Stomach (tissue), 19 donors: ENCODE measurements at places on chromosomes 2 and 18. TPM values are rescaled to one million over a fixed set of nuclear protein-coding genes. Genes with fewer than 3 reads are reported as not detected.
A peak's percentile ranks its signal among the peaks of the same experiment; 100 is the strongest.

DNA sequence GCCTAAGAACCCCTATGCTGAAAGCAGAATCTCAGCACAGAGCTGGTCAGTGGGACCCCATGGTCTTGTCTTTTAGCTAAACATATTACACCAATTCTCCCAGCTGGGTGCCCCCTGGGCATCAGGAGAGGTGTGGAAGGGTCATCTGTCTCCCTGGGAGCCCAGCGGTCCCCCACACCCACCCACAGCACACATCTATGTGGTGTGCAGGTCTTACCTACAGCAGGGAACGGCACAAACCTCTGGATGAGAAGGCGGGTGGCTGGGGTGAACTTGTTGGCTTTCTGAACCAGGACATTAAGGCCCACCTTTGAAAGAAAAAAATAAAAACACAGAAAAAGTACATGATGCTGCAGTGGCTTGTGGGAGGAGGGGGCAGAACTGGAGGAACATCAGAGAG lies 70.7 kb downstream of the EMX1 start:
- no peak for DNase-seq

DNA sequence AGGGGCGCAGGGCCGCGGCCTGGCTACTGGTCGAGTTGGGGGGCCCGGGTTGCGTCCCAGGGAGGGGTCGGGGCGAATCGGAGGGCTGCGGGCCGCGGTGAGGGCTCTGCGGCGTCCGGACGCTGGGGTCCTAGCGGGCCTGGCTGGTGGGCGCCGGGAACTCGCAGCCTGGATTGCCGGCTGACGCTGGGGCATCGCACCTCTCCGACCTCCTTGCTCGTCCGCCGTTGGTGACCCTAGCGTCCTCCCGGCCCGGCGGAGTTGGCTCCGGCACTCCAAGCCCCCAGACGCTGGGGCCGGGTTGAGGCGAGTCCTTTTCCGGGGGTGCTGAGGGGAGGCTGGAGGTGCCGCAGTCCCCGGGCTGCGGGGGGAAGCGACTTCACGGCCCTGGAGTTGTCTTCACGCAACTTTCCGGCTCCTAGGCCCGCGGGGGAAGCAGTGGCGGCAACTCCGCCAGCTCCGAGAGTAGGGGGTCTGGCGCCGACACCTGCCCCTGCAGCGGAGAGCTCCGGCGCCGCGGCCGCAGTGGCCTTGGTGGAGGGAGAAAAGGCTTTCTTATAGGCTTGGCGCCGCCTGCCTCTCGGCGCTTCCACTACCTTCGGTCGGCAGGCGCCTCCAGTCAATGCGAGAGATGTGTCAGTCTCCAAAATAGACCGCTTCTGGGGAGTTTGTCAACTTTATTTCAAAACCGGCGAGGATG lies 70.3 kb downstream of the HAUS1 start:
- DNase-seq: peak; percentile 68

DNA sequence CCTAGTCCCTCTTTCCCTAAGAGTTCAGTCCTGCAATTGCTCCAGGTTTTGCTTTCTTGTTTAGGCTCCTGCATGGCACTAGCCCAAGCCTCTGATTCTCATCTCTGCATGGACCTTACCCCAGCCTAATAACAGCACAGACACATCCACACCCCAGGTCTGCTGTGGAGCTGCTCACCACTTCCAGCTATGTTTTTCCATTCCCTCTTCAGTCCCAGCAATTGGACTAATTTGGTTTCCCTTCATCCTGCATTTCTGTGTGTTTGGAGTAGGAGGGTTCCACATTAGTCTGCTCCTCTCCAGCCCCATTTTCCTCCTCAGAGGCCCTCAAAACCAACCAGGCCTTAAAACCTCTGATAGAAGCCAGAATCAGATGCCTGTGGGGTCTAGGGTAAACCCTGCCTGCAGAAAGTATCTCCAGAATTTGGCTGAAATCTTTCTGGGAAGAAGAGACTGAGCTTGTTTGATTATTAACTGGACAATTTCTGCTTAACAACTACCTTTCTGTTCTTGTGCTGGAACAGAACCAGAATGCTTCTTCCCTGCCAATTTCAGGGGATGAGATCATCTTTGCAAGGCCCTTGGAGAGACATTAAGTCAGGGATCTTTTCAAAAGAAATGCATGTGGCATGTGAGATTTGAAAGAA lies 95.9 kb downstream of the GFPT1 start:
- DNase-seq: no peak

DNA sequence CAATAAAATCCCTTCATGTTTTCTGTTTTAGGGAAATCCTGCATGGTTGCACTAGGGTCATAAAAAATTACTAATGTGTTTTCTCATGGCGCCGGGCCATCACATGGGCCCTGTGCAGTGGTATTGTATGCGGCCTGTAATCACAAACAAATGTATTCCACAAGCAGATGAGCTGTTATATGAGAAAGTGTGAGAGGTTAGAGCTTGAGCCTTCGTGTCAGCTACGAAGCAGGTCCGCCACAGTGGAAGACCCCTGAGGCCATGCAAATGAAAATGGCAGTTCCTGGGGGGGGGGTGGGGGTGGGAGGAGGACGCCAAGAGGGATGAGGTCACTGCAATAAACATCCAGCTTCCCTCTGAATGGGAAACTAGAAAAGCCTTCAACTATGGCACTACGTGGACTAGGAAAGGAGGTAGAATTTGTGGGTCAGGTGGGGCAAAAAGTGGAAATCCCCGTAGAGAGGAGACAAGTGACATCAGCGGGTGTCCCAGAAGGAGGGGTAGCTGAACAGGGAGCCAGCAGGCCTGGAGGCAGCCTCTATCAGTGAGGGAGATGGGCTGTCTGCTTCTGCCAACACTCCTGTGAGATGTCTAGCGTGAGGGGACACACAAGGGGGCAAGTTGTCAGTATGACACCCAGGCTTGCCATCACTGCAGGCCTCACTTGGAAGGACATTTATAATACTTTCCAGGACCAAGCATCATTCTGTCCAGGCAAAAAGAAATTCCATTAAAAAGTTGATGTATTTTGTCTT lies 130.3 kb upstream of the CTAGE1 start:
- DNase-seq: no peak

GRCh38 chr18:38792731-38793130 lies 1227.1 kb upstream of the CELF4 start:
- no peak for DNase-seq

- no peak for DNase-seq
Measured at GRCh38 chr2:28608500-28609424, 112.9 kb downstream of the PLB1 start.

- no peak for DNase-seq
Measured at GRCh38 chr18:79093986-79094385, 24.8 kb downstream of the ATP9B start.

DNA sequence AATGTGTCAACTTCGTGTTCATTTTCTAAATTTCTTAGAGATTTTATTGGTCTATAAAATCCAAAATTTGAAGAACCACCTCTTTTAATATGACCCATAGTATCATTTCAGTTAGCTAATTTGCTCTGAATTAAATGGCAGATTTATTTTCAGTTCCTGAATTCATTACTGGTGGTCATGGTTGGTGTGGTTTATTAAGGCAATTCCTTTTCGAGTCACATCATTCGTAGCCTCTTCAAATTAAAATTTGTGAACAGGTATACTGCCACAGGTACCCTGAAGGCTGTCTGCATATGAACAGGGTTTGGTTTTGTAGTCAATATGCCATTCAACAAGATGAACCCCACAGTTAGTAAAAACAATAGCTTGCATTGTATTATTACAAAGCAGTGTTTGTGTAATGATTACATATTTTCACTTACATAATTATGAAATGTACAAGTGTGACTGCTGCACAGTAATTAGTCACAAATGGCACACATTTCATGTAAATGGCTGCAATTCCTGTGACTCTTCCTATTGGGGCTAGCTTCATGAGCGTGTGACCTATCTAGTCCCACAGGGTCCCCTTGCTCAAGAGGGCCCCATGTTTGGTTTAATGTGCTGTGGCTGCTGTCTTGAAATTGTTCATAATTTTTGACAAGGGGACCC lies 48.9 kb downstream of the CDC42EP3 start:
- no peak for DNase-seq

GRCh38 chr18:27546991-27547390 lies 361.9 kb upstream of the CHST9 start:
- DNase-seq: no peak

DNA sequence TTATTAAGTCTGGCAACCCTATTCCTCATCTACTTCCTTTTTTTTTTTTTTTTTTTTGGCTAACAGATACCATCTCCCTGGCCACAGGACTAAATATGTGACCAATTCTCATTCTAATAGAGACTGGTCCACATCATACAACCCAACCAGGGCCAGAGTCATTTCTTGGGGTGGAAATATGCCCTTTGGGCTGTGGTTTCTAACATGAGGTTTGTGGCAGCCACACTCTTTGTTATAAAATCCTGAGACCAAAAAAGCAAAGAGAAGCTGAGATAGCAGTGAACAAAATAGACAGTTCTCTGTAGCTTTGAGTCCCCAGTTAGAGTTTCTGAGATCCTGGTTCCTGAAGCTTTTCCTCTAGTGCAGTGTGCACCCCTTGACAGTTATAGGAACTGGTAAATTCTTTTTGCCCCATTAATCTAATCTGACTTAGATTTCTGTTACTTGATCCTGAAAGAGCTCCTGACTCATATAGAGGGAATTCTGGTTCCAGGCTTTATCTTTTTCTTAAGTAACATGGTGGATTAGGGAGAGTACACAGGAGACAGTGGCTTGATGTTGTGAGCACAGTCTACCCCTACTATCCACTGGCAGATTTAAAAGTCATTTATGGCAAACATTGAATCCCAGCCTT lies 86.8 kb downstream of the MAIP1 start:
- DNase-seq: no peak

DNA sequence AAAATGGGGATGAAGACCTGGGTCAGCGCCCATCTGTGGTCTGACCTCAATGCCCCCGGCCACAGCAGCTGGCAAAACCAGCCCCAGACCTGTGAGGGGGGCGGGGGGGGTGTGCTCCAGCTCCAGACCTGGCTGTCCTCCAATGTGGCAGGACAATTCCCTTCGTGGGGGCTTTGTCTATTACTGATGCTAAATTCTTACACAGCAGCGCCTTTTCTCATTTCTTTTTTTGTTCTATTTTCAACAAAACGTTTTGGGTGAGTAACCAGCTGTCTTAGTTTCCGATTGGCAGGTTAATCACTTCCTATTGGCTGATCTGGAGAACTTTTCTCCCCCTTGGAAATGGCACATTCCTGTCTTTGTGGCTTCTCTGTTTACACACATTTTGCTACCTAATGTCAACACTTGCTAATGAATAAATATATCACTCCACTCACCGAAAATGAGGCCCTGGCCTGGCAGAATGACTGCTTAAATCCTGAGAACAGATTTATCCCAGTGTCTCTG lies 4.4 kb downstream of the SMAD7 start:
- DNase-seq: peak; percentile 69

DNA sequence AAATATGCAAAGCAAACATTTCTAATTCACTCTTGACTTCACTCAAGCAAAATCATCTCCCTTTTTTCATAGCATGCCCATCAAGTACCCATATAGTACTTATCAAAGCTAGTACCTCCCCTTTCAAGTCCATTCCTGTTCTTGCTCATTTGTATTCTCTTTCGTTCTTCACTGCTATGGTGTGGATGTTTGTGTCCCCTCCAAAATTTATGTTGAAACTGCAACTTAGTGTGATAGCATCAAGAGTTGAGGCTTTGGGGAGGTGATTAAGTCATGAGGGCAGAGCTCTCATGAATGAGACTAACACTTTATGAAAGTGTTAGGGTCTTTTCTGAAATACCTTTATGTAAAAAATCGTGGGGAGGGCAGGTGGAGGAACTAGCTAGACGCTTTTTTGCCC lies 52.9 kb downstream of the RNU4ATAC start:
- no peak for DNase-seq

DNA sequence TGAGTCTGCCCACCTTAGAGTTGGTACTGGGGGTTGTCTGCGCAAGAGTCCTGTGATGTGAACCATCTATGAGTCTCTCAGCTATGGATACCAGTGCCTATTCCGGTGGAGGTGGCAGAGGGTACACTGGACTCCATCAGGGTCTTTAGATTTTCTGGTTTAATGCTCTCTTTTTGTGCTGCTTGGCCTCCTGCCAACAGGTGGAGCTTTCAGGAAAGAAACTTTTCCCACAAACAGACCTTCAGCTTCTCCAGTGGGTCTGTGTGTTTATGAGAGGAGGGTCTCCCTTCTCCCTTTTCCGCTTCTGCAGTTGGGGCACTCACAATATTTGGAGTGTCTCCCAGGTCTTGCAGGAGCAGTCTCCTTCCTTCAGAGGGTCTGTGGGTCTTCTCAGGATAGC lies 1721.9 kb upstream of the SLC39A10 start:
- DNase-seq: no peak

DNA sequence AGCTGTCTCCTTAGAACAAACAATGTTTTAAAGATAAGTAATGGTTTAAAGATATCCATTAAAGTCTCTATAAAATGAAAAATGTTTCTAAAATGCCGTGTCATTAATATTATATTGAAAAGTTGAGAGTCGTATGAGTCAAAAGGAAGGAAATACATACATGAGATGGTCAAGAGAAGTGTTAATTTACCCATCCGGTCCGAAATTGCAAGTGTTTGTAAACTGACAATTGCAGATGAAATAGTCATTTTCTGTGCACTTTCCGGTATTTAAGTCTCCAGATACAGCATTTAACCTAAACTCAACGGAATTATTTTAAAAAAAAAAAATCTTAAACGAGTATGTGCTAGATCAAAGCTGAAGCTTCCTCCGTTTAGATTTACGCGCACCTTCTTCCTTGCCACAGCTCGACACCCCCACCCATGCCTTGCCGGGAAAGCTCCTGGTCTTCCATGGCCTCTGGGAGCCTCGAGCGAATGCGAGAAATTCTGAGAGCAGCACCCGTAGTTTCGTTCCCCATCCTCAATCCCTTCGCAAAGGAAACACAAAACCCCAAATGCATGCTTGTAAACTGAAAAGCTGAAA lies 1.8 kb downstream of the DSC3 start:
- DNase-seq: no peak

The PLA2R1 gene
- 4.9 TPM for total RNA-seq

GRCh38 chr2:5250482-5250881 lies 441.7 kb upstream of the SOX11 start:
- DNase-seq: no peak

The FAM168B gene
- total RNA-seq: 72.4 TPM

DNA sequence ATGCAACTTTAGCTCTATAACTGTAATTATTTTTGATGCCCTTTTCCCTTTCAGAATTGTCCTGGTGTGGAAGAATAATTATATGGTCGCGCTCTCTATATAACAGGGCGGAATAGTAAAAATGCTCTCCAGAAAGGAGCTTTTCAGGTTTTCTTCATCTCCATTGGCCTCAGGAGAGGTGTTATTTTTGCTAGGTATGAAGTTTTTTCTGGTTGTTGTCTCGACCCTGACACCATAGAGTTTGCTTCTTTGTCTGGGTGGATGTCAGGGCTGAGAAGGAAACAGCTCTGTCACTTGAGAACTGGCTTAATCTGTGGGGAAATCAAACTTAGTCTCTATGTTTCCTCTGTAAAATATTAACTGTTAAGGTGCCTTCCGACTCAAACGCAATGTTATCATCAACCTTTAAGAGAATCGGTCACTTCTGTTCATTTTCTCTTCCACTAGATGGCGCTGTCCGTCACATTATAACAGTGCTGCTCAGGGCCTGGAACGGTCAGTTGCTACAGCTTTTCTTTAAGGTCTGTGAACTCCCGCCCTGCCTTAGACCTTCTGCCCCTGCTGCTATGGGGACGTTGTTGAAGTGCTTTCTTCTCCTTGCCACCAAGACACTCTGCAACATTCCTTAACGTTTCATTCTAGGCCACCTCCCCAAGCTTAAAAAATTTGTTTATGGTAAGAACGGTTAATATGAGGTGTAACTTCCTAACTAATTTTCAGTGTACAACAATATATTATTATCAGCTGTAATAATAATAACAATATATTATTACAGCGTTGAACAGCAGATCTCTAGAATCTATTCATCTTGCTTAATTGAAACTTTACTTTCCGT lies 23.8 kb upstream of the SERPINB12 start:
- DNase-seq: peak; percentile 89

GRCh38 chr2:219510512-219511135 lies 3.7 kb upstream of the ASIC4 start:
- DNase-seq: no peak
